ENCODE measurements at places on chromosomes 4 and X.
A peak's percentile ranks its signal among the peaks of the same experiment; 100 is the strongest.

DNA sequence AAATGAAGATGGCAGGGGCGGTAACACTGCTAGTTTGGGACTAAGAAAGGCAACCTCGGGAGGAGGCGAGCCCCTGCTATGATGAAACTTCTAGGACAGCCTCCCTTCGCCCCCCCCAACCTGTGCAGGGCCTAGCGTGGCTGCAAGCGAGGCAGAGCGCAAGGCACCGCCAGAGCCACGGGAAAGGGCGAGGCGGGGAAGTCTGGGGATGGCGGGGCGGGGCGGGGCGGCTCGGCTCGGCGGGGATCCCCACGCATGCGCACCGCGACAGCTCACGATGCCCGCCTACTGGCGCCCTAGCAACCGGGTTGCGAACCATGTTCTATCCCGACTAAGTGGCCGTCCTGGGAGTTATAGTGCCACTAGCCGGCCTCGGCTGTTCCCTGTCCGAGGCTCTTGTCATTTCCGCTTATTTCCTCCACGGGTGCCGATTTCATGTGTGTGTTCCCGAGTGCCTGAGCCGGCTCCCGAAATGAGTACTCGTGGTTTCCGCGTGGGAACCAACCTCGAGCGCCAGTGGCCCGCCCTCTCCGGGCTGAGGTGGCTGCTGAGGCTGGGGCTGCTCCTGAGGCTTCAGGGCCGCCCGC is 28.7 kb upstream of the RBMX start:
- peak; percentile 7 for DNase-seq
- H3K4me3 ChIP-seq, result peak overlapping the region; percentile 66

DNA sequence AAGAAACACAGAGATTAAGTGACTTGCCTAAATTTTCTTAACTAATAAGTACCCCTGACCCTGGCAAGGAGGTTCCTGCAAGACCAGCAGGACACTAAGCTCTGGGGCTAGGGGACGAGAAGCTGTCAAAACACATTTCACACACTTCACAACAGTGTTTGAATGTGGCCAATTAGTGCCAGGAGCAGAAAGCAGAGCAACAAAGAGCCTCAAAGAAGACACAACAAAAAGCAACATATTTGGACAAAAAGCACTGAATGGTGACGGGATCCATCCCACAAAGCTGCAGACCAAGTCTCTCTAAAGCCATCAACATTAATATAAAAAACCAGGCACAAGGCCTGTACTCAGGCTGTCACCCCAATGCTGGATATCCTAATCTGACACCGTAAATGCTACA is 361.9 kb upstream of the RASGEF1B start:
- no peak overlapping the region for H3K4me3 ChIP-seq
- no peaks in the 10 kb centered on the region for H3K4me1 ChIP-seq
- no peak for DNase-seq
- H3K27me3 ChIP-seq, result no peaks in the 10 kb centered on the region
- no peaks in the 10 kb centered on the region for H3K36me3 ChIP-seq
- no peak overlapping the region for H3K27ac ChIP-seq

DNA sequence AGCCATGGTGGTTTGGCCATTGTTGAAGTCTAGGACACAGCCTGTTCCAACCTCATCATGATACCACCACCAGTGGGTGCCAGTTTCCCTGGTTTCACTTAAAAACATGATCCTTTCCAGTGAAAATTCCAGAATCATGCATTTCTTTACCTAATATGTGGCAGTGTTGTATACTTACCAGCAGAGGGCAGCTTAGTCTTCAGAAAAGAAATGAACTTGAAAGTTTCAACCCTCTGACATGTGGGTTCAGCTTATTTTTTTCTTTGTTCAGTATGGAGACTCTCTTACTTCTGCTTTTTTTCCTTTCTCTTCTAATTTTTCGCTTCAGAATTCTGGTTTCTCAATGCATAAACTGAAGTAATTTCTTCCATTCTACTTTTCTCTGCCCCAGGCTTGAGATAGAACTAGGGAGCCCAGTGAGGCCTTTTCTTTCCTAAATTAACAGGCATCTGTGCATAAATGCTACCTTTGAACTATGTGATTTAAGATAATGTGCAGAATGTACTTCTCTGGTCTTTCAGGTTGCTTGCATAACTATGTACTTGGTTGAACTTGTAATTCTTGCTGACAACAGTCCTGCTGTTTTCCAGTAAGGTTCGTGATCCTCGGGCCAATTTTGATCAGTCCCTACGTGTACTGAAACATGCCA is 10.7 kb downstream of the LIAS start:
- no peak for DNase-seq
- peaks cover 6% of the 10 kb centered on the region for H3K4me1 ChIP-seq
- peak overlapping the region; percentile 63 for H3K27ac ChIP-seq
- H3K27me3 ChIP-seq, result no peaks in the 10 kb centered on the region
- H3K36me3 ChIP-seq, result no peaks in the 10 kb centered on the region

GRCh38 chrX:72526534-72527508 is 45.8 kb downstream of the HDAC8 start:
- H3K4me1 ChIP-seq, result no peaks in the 10 kb centered on the region
- H3K4me3 ChIP-seq, result no peak overlapping the region
- no peaks in the 10 kb centered on the region for H3K27me3 ChIP-seq

DNA sequence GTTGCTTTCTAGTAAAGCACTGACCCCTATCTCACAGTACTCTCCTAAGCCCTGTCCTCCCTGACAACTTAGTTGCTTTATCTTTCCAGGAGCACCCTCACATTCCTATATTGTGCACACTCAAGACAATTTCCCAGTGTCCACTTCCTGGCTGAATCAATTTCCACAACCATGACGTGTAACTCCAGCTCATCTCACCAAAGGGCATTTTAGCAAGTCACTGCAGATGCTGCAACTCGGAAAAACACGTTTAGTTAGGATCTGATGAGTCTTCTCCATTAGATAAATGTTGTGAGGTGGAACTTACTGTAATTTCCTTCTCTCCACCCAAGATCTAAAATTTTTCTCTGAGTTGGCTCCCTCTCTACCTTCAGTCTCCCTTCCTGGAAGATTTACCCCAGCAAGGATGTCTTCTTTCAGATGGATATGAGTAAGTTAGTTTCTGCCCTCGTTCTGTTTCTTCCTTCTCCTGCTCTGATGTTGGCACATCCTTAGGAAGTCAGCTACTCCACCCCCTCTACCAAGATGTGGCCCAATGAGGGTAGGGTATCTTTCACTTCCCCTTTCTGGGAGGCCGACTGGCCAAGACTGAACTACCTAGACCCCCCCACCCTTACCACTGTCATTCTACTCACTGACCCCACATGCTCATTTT is 28.8 kb upstream of the IL13RA1 start:
- DNase-seq, result no peak
- no peaks in the 10 kb centered on the region for H3K4me1 ChIP-seq
- H3K4me3 ChIP-seq, result no peak overlapping the region
- H3K27ac ChIP-seq, result no peak overlapping the region
- no peaks in the 10 kb centered on the region for H3K36me3 ChIP-seq
- no peaks in the 10 kb centered on the region for H3K27me3 ChIP-seq

- H3K4me3 ChIP-seq, result no peak overlapping the region
- no peaks in the 10 kb centered on the region for H3K27me3 ChIP-seq
- H3K27ac ChIP-seq, result no peak overlapping the region
Measured at GRCh38 chr4:105122350-105122749, 24.3 kb upstream of the TET2 start.

DNA sequence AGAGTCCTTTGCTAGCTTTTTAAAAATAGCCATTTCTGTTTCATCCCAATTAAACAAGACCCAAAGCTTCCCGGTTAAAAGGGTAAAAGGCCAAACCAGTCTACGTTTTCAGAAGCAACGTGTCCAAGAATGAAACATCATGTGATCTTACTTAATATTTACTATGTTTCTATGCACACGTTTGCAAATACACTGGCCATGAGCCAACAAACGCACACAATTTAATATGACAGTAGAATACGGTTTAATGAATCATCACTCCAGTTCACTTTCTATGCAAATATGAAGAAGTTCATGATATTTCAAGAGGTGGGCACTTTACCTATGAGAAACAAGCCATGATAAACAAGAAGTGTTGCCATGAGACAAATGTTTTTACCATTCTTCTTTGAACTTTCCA is 4.3 kb downstream of the NR0B1 start:
- no peaks in the 10 kb centered on the region for H3K27me3 ChIP-seq
- no peaks in the 10 kb centered on the region for H3K4me1 ChIP-seq
- no peak overlapping the region for H3K4me3 ChIP-seq
- H3K36me3 ChIP-seq, result no peaks in the 10 kb centered on the region
- no peak overlapping the region for H3K27ac ChIP-seq

DNA sequence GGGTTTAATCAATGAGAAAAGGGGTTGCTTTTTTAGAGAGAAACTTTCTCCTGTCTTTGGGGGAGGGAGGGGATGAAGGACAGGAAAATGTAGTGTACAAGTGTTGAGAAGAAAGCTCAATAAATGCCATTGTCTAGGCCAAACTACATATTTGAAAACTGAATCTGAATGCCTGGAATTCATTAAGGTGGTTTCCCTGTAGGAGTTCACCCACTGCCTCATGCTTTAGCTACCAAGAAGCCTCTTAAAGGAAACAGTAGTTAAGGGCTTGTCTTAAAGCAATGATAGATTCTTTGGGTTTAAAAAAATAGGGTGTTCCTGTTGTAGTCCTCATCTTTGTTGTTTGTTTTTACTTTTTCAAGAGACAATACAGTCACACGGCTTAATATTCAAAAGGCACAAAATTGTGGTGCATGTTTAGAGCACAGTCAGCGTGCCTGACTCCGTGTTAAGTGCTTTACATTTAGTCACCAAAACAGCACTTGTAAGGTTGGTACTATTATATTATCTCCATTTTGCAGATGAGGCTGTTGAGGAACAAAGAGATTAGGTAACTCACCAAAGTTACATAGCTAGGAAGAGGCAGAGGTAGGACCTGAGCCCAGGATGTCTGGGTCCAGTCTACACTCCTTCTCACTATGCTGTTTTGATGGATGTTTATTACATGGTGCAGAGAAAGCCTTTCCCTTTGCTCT is 46.0 kb downstream of the FNIP2 start:
- no peaks in the 10 kb centered on the region for H3K27me3 ChIP-seq
- H3K27ac ChIP-seq, result no peak overlapping the region
- no peaks in the 10 kb centered on the region for H3K36me3 ChIP-seq
- H3K4me3 ChIP-seq, result no peak overlapping the region
- no peaks in the 10 kb centered on the region for H3K4me1 ChIP-seq
- DNase-seq, result no peak

- H3K36me3 ChIP-seq, result no peaks in the 10 kb centered on the region
- no peaks in the 10 kb centered on the region for H3K27me3 ChIP-seq
- H3K4me3 ChIP-seq, result no peak overlapping the region
- H3K27ac ChIP-seq, result no peak overlapping the region
- peaks cover 27% of the 10 kb centered on the region for H3K4me1 ChIP-seq
Measured at GRCh38 chr4:25856756-25857155, 6.0 kb downstream of the SEL1L3 start.

- no peak for DNase-seq
- no peaks in the 10 kb centered on the region for H3K27me3 ChIP-seq
- H3K4me1 ChIP-seq, result no peaks in the 10 kb centered on the region
Measured at GRCh38 chr4:29619168-29619567, 1101.0 kb upstream of the PCDH7 start.

DNA sequence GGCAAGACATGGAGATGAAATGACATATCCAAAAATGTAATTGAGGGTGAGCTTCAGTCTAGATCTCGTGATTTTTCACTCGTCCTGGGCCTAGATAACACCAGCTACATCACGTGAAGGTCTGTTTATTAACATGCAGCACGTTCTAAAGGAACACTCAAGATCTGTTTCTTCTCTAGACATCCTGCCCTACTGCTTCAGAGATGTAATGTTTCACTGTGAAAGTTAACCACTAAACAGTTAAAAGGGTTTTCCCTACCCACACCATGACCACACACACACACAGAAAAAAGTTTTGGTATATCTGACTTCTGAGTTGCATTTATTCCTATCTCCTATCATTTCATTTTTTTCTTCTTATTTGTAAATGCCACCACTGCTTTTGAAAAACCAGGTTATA is 52.3 kb upstream of the SMIM31 start:
- no peaks in the 10 kb centered on the region for H3K27me3 ChIP-seq
- no peak overlapping the region for H3K4me3 ChIP-seq
- no peaks in the 10 kb centered on the region for H3K36me3 ChIP-seq
- H3K4me1 ChIP-seq, result no peaks in the 10 kb centered on the region
- no peak overlapping the region for H3K27ac ChIP-seq

GRCh38 chr4:151785484-151786157 is 24.8 kb upstream of the GATB start:
- H3K4me1 ChIP-seq, result no peaks in the 10 kb centered on the region
- no peaks in the 10 kb centered on the region for H3K27me3 ChIP-seq
- DNase-seq, result no peak

- no peak for DNase-seq
- no peak overlapping the region for H3K4me3 ChIP-seq
- H3K27me3 ChIP-seq, result no peaks in the 10 kb centered on the region
- no peak overlapping the region for H3K27ac ChIP-seq
- no peaks in the 10 kb centered on the region for H3K36me3 ChIP-seq
Measured at GRCh38 chrX:79153348-79153747, 8.9 kb downstream of the GPR174 start.

DNA sequence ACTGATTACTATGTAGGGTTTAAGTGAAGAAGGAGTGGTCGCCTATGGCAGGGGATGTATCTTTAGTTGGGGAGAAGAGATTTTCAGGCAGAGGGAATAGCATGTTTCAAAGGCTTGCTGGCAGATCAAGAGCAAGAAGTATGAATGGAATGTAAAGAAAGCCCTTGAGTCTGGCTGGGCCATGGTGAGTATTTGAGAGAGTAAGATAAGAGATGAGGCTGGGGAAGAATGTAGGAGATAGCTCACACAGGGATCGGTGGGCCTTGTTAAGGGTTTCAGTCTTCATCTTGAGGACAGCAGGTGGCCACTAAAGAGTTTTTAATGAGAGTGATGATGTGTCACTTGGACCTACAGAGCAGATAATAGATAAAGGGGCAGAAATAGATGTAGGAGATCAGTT is 319.1 kb upstream of the RPS6KA3 start:
- no peaks in the 10 kb centered on the region for H3K36me3 ChIP-seq
- no peak overlapping the region for H3K4me3 ChIP-seq
- H3K27me3 ChIP-seq, result no peaks in the 10 kb centered on the region
- H3K27ac ChIP-seq, result no peak overlapping the region
